ENCODE measurements at places on chromosomes 16 and 17.

DNA sequence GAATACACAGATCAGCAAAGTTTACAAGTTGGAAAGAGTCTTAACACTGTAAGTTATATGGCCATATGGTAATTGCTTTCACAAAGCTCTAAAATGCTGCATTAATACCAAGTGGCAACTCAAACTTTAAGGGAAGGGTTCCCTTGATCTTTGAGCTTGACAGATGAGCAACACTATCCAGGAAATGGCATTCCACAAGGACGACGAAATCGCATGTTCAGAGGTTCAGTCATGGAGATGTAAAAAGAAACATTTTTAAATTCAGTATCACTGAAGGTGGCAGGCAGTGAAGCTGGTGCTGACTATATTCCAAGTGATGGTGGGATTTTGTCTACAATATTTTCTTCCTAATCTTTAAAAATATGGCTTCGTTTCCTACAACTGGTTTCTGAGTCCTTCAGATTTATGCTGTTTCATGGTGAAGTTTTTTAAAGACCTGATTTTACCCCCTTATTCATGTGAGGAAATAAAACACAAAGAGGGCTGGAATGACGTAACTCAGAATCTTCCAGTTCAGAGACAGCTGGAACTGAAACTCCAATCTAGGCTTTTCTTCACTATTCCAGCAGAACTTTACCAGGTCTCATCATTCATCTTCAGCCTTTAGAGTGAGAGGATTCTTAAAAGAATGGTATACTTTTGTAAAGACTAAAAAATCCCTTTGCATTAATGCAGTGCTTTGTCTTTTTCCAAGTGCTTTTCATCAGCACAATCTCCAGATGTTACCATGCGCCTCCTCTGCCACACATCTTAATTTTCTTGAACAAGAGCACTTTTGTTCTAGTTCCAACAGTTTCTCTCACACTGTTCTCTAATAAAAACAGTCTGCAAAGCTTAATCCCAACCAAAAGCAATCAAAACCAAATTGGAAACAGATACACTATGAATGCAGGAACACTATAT is 20.2 kb downstream of the CHCT1 start:
- no peak for ATAC-seq

DNA sequence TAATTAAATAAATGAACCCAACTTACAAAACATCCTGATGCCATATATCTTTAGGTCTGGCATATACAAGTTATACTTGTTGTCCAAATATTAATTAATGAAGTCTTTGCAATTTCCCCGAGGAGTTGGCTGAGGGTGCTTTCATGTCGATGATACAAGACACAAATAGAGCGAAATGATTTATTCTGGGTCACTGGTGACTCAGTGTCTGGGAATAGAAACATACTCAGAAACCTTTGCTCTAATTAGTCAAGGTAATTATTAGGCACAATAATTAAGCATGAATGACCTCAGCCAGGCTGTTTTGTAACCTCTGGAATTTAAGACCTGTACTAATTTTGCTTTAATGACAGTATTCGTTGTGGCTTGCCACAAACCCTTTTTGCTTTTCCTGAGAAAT is 37.0 kb upstream of the HAPSTR1 start:
- ATAC-seq, result peak; percentile 45

- no peak for ATAC-seq
These were observed 2.9 kb upstream of the CACNG3 start for GRCh38 chr16:24253192-24253591.

DNA sequence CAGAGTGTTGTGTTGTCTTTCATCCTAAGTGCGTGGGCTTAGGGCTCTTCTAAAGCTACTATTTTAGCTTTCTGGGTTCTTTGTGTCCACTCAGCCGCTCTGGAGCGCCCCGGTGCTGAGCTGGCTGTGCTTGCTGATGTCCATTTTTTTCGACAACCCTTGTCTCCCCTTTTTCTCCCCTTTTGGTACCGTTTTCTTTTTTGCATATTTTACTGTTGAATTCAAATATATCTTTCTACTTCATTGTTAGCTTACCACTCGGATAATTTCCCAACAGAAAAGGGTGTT is 1.2 kb downstream of the SRRM2 start:
- no peak for ATAC-seq

- ATAC-seq, result no peak
These were observed 12.4 kb upstream of the ZNF19 start for GRCh38 chr16:71501547-71501946.

Data from activated CD4-positive, CD25-positive, alpha-beta regulatory T cell treated with anti-CD3 and anti-CD28 coated beads, Interleukin-2, amount 50 U/mL, for 24 hours (primary cell).